Hematopoietic multipotent progenitor cell treated with erythropoietin and hydrocortisone succinate and interleukin-3 and kit ligand, for 6 days (in vitro differentiated cells): ENCODE measurements at places on chromosomes 12 and 14.
A peak's percentile ranks its signal among the peaks of the same experiment; 100 is the strongest.

DNA sequence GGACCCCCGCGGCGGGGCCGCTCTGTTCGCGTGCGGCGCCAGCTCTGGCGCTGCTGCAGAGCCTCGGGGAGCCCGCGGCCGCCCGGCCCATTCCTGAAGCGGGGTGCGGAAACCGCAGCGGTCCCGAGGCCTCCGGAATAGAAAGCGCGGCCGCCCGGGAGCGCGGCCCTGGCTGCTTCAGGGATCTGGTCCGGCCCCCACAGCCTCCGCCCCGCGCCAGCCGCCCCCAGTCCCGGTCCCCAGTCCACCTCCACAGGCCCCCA lies 204 bp downstream of the HSP90AA1 start:
- DNase-seq = no peak

- DNase-seq = no peak
These were observed 13.2 kb downstream of the FOXN4 start for GRCh38 chr12:109295764-109296425.

DNA sequence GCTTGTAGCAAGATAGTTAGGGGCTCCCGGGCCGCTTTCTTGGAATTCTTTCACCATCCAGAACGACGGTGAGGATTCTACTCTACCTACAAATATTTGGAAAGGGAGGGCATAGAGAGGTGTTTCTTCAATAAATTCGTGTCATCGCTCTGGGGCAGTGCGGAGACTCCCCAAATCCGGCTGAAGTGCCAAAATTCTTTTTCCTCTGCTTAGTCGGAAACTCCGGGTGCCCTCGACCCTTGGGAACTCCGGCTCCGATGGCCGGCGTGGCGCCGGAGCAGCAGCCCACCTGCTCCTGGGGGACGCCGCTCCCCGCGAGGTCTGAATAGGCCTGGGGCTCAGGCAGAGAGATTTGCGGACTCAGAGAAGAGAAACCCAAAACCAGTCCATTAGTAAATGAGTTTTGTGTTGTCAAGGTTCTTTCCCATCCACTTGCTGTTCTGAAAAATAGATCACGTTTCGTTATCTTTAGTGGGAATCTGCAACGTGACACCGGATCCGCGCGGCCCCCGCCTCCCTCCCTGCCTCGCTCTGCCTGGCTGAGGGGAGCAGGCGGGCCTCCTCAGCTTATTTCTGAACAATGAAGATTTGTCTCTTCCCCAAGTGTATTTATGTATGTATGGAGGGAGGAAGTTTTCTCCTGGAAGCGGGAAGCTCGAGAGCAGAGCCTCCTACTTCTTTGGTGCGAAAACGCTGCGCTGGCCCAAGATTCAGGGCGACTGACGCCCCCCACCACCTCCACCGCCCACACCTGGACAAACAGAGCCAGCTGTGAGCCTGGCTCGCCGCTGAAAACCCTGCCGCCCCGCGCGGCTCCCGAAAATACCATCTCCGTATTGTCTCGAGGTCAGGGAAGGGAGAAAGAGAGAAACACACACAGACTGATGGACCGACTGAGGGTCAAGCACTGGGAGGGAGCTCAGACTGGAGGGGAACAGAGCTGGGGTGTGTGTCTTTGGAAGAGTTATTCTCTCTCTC lies 3.7 kb upstream of the SIX1 start:
- no peak for DNase-seq

- no peak for DNase-seq
These were observed 178.1 kb downstream of the SOX5 start for GRCh38 chr12:23771240-23771949.

DNA sequence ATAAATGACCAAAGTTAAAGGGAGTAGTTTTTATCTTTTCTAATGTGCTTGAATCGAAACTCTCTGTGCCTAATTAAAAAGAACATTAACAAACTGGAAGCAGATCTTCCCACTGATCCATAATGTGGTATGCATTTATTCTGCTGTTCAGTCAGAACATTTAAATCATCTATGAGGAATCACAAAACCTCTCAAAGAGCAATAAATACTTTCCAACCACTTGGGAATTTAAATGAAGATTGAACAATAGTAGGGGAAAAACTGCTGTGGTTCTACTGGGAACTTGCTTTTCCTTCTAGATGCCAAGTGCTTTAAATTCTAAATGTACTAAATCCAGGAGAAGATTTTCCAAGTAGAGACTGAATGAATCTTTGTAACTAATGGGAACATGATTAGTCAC lies 12.3 kb upstream of the CHPT1 start:
- DNase-seq = no peak

DNA sequence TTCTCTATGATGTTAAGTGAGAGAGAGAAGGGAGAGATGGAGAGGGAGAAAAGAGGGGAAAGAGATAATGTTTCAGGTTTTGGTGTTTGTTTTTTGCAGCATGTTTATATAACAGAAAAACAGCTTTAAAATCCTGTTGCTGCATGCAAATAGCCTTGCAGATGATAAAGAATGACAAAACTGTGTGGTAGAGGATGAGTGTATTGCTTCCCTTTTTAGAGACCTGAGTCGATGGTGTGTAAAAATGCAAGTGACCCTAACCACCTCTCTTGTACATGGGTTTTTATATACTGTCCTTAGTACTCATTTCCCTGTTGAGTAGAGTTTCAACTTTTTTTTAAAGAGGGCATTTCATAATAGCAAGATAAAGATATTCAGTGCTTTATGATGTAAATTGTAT lies 249.1 kb downstream of the AKAP6 start:
- no peak for DNase-seq

DNA sequence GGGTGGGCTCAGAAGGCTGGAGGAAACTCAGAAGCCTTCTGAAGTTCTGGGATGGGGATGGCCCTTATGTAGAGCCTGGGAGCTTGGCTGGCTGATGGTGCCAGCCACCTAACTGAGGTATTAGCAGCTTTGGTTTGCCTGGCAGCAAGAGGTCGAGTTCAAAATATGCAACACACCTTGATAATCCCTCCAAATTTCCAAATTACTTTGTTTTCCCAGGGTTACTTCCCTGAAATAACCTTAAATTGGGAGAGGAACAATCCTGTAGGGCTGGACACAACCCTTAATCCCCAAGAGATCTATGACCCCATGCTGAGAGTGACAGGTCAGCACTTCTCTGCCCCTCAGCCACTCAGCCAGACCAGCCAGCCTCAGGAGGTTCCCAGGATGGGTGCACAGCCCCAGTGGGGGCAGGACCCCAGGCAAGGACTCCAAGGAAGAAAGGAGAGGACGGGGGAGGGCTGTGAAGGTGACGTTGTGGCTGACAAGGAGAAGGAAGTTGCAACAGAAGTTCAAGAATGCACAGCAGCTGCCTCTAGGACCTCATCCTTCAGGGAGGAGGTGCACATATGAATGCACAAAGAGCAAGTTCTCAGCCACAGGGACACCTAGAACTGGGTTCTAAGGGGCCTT lies 18.6 kb upstream of the KRT77 start:
- peak; percentile 22 for DNase-seq

- no peak for DNase-seq
These were observed 905 bp downstream of the CISTR start for GRCh38 chr12:53750812-53751335.

DNA sequence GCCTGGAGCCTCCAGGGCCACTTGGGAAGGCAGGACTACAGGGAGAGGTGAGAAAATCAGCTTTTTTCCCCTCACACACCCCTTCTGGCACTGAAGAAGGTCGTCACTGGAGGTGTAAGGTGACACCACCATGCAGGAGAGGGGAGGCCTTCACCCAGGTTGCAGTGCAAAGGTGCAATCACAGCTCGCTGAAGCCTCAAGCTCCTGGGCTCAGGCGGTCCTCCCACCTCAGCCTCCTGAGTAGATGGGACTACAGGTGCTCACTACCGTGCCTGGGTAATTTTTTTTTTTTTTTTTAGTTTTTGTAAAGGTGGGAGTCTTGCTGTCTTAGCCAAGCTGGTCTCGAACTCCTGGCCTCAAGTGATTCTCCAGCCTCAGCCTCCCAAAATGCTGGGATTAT lies 93.6 kb downstream of the TNFAIP2 start:
- DNase-seq = no peak

DNA sequence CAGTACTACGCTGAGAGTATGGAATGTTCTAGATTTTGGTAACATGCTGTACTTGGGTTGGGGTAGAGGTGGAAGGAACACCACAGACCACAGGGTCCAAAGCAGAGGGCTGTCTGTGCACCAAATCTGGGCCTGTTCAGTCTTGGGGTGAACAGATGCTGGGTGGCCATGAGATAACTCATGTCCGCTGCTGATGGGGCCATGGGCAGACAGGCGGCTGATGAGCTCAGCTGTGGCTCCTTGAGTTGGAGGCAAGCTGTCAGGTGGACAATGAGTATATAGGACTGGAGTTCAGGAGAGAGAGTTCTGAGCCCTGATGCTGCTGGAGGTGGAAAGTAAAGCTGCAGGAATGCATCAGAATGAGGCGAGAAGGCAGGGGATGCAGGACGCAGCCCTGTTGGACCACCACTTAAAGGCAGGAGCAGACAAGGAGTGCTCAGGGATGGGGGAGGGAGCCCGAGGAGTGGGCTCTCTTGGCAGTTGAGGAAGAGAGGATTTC lies 6.2 kb downstream of the SMIM41 start:
- no peak for DNase-seq
